Breast epithelium (tissue), 4 donors: ENCODE measurements at places on chromosomes 3 and 15.
A peak's percentile ranks its signal among the peaks of the same experiment; 100 is the strongest.

DNA sequence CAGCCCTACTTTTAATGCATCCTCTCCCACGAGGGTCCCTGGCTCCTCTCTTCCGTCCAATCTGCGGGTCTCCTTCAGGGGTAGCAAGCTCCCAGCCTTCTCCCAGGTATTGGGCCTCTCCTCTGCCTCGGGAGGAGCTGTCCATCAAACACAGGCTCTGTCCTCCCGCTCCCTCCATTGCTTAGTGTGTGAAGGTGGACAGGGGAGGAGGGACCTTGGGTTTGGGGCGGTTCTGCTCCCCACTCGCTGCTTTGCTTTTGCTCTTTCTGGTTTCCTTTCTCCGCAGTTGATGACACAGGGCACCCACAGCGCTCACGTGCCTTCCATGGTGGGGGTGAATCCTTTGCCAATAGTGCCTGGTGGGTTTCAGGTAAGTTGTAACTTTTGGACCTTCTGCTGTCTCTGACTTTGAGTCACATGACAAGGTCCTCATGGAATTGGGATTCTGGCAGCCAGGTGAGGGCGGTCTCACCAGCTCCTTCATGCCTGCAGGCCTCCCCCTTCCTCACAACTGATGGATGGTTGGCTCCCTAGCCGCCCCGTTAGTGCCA lies 18.9 kb downstream of the MUC20 start:
- H3K36me3 ChIP-seq, result no peaks in the 10 kb centered on the region
- H3K27ac ChIP-seq, result no peak overlapping the region
- DNase-seq, result no peak
- no peaks in the 10 kb centered on the region for H3K27me3 ChIP-seq
- no peaks in the 10 kb centered on the region for H3K4me1 ChIP-seq
- H3K4me3 ChIP-seq, result no peak overlapping the region

DNA sequence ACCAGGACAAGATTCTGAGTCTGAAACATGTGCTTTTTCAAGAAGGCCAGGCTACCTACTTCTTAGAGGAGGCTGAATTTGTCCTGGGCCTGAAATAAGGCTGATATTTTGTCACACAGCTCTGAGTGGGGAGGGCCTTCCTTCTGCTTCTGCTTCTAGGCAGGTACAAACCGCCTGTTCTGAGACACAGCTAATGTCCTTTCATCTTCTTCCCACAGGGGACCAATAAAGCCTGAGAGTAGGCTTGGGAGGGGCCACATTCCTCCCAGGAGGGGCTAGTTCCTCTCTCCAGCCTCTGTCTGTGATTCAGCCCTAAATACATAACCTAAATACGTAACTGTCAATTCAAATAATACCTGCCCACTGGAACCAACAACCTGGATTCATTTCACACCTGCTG lies 34.8 kb downstream of the CRYGS start:
- H3K27me3 ChIP-seq, result peaks cover 5% of the 10 kb centered on the region
- H3K4me1 ChIP-seq, result no peaks in the 10 kb centered on the region

DNA sequence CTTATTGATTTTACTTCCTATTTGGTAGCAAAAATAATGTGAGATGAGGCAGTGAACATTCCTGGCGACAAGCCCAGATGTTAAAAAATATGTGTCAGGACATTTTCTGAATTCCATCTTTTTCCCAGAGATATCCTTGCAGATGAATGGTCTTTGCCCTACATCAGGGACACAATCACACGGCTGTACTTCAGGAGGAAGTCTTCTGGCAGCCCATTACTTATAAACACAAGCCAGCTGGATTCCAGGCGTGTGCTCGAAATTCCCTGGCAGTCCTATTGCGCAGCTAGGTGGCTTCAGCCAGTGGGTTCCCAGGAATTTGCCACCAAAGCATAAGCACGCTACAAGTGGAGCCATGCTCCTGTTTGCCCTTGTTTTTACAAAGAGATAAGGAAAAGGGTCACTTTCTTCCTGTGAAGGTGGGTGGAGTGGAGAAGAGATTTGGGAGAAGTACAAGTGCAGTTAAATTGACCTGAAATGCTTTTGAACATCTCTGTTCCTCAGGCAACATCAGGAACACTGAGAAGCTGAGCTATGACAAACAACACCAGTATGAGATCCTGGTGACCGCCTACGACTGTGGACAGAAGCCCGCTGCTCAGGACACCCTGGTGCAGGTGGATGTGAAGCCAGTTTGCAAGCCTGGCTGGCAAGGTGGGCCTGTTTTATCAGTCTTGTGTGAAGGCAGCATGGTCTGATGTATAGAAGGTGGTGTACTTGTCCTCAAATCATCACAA lies 257.1 kb upstream of the TRIM42 start:
- no peak for DNase-seq
- no peaks in the 10 kb centered on the region for H3K27me3 ChIP-seq
- no peak overlapping the region for H3K4me3 ChIP-seq
- H3K4me1 ChIP-seq, result no peaks in the 10 kb centered on the region
- H3K36me3 ChIP-seq, result no peaks in the 10 kb centered on the region

GRCh38 chr15:29942143-29942542 lies 119.9 kb upstream of the TJP1 start:
- no peak for DNase-seq
- no peaks in the 10 kb centered on the region for H3K36me3 ChIP-seq
- no peaks in the 10 kb centered on the region for H3K4me1 ChIP-seq
- no peak overlapping the region for H3K4me3 ChIP-seq

- no peak overlapping the region for H3K4me3 ChIP-seq
- no peak for DNase-seq
- no peaks in the 10 kb centered on the region for H3K36me3 ChIP-seq
- no peak overlapping the region for H3K27ac ChIP-seq
Measured at GRCh38 chr3:19527746-19528145, 379.4 kb downstream of the KCNH8 start.

DNA sequence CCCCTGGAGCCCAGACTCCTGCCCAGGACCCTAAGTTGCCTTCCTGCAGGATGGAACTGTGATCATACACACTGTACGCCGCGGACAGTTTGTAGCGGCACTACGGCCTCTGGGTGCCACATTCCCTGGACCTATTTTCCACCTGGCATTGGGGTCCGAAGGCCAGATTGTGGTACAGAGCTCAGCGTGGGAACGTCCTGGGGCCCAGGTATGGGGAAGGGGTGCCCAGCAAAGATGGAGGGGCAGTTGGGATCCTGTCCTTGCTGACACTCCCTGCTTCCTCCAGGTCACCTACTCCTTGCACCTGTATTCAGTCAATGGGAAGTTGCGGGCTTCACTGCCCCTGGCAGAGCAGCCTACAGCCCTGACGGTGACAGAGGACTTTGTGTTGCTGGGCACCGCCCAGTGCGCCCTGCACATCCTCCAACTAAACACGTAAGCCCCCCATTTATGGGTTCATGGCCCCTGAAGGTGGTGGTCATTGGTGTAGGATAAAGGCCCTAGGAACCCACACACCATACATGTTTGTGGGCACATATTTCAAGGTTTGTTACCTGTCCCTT lies 28.8 kb downstream of the NBEAL2 start:
- peak overlapping the region; percentile 87 for H3K27ac ChIP-seq
- H3K4me3 ChIP-seq, result no peak overlapping the region
- peak; percentile 30 for DNase-seq
- no peaks in the 10 kb centered on the region for H3K4me1 ChIP-seq
- no peaks in the 10 kb centered on the region for H3K27me3 ChIP-seq
- peaks cover 2% of the 10 kb centered on the region for H3K36me3 ChIP-seq

GRCh38 chr15:43329960-43330779 lies at the start of gene LCMT2:
Gene LCMT2 (minus strand): TSS chr15:43330573. CDS start chr15:43330489, 84 bp downstream.
- DNase-seq, result peak; percentile 84
- no peaks in the 10 kb centered on the region for H3K27me3 ChIP-seq
- H3K27ac ChIP-seq, result peak within 1 kb of the TSS; percentile 98

GRCh38 chr3:155179437-155179827 lies 99.3 kb downstream of the MME start:
- H3K4me3 ChIP-seq, result no peak overlapping the region
- no peak for DNase-seq
- H3K4me1 ChIP-seq, result no peaks in the 10 kb centered on the region
- no peak overlapping the region for H3K27ac ChIP-seq
- no peaks in the 10 kb centered on the region for H3K27me3 ChIP-seq
- no peaks in the 10 kb centered on the region for H3K36me3 ChIP-seq

GRCh38 chr3:45182915-45183871 lies 37.0 kb upstream of the CDCP1 start:
- no peaks in the 10 kb centered on the region for H3K27me3 ChIP-seq
- no peaks in the 10 kb centered on the region for H3K4me1 ChIP-seq
- H3K27ac ChIP-seq, result peak overlapping the region; percentile 52
- H3K4me3 ChIP-seq, result no peak overlapping the region
- DNase-seq, result no peak

DNA sequence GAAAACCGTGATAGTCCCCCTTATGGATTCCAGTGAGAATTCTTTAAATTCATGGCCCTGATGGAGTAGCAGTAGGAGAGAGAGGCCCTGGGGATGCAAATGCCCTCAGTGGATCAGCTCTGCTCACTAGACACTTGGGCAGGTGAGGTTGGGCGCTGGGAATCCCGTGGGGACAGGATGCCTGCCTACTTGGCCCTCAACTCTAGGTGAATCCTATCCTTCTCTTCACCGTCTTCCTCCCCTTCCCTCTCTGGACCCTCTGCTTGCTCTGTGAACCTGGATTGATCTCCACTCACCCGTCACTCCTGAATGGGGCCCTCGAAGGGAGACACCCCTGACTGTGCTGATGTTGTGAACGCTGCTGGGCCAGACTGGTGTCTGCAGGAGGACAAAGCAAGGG lies 77.4 kb downstream of the SEC22A start:
- no peak overlapping the region for H3K4me3 ChIP-seq
- no peaks in the 10 kb centered on the region for H3K4me1 ChIP-seq
- no peak overlapping the region for H3K27ac ChIP-seq

GRCh38 chr15:76994496-76994895 lies 430 bp upstream of the PSTPIP1 start:
- no peak for DNase-seq
- H3K27ac ChIP-seq, result no peak overlapping the region

- no peaks in the 10 kb centered on the region for H3K36me3 ChIP-seq
- H3K27ac ChIP-seq, result no peak overlapping the region
- H3K4me1 ChIP-seq, result no peaks in the 10 kb centered on the region
- H3K4me3 ChIP-seq, result no peak overlapping the region
- DNase-seq, result no peak
Measured at GRCh38 chr15:41568350-41569017, 9.5 kb downstream of the TYRO3 start.

DNA sequence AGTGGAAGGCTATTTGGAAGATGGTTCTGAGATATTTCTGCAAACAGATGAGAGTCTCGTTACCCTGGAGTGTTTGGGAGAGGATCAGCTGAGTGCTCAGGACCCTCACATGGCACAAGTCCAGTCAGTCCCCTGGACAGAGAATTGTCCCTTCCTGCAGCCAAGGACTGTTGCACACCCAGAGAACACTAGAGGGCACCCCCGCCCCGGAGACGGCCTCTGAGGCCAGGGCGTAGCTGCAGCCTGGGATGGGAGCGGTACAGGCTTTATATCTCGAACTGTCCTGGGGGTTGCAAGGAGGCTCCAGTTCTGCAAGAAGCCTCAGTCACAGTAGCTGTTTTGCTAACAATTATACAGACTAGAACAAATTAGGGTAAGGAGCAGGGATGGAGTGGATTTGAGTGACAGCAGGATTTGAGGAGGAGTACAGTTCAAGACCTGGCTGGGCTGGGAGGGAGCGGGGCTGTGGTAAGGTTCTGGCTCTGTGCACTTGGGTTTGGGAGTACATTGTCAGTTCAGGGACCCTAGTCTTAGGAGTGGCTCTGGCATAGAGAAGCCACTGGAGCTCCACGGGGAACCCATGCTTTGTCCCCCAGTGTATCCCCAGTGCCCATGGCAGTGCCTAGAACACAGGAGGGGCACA lies 67.6 kb upstream of the HACD2 start:
- DNase-seq, result peak; percentile 62
- H3K27me3 ChIP-seq, result no peaks in the 10 kb centered on the region
- H3K4me1 ChIP-seq, result no peaks in the 10 kb centered on the region
- H3K36me3 ChIP-seq, result no peaks in the 10 kb centered on the region

- H3K4me3 ChIP-seq, result no peak overlapping the region
- no peak for DNase-seq
- no peaks in the 10 kb centered on the region for H3K27me3 ChIP-seq
- no peaks in the 10 kb centered on the region for H3K36me3 ChIP-seq
- H3K27ac ChIP-seq, result no peak overlapping the region
Measured at GRCh38 chr3:15998911-15999310, 175.6 kb upstream of the GALNT15 start.

DNA sequence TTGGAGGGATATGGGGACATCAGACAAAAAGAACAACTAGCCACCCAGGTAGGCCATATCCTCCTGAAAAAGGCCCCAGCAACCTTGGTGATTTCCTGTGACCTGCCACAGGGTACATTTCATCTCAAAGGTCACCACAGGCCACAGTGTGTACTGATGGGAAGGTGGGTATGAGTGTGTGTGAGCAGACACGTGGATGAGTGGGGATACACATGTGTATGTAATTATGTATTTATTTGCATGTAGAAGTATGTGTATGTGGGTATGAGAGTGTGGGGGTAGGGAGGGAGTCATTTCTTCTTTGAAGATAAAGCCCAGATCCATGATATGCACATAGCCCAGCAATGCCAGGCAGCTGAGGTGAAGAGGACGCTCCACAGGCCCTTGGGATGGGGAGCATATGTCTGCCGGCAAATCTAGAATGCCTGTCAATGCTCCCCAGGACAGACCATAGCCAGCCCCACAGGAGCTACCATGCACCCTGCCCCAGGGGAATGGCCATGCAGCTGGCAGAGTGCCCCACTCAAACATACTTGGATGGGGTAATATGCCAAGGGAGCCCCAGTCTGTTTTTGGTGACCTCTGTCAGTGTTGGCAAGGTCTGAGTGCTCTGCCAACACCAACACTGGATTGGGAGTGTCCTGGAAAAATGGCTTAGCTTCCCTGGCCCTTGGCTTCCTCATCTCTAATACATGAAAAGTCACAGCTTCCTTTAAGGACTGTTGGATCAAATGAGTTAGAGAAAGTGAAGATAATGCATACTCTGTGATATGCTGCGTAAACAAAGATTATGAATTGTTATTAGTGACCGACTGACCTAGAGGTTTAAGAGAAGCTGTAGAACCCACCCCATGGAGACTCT lies 42.4 kb downstream of the RAB6B start:
- no peak overlapping the region for H3K27ac ChIP-seq
- no peaks in the 10 kb centered on the region for H3K27me3 ChIP-seq
- H3K4me1 ChIP-seq, result no peaks in the 10 kb centered on the region
- DNase-seq, result no peak
- H3K4me3 ChIP-seq, result no peak overlapping the region

DNA sequence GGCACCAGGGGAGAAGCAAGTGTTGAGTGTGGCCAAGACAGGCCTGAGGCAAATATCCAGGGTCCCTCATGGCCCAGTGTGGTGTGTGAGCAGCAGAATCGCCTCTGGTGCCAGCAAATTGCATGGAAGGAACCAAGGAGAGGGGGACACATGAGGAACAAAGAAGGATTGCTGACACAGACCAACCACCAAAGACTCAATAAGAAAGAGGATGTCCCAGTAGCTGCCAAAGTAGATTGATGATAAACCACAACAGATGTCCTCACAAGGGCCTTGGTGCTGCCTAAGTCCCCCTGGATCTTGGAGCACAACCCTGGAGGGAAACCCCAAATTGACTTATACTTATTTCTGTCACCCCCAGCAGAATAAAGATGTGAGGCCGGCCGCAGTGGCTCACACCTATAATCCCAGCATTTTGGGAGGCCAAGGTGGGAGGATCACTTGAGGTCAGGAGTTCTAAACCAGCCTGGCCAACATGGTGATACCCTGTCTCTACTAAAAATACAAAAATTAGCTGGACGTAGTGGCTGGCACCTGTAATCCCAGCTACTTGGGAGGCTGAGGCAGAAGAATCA lies 10.6 kb downstream of the SRGAP3 start:
- no peaks in the 10 kb centered on the region for H3K4me1 ChIP-seq
- no peak overlapping the region for H3K4me3 ChIP-seq
- no peaks in the 10 kb centered on the region for H3K36me3 ChIP-seq
- no peaks in the 10 kb centered on the region for H3K27me3 ChIP-seq
